ENCODE measurements at places on chromosomes 7 and 10. TPM values are rescaled to one million over a fixed set of nuclear protein-coding genes. Genes with fewer than 3 reads are reported as not detected.

GRCh38 chr10:43594944-43595589 lies 11.2 kb upstream of the ZNF485 start:
- no peaks in the 10 kb centered on the region for H3K4me1 ChIP-seq
- no peak overlapping the region for H3K4me3 ChIP-seq
- peak; percentile 40 for DNase-seq
- no peaks in the 10 kb centered on the region for H3K27me3 ChIP-seq
- H3K27ac ChIP-seq: no peak overlapping the region

DNA sequence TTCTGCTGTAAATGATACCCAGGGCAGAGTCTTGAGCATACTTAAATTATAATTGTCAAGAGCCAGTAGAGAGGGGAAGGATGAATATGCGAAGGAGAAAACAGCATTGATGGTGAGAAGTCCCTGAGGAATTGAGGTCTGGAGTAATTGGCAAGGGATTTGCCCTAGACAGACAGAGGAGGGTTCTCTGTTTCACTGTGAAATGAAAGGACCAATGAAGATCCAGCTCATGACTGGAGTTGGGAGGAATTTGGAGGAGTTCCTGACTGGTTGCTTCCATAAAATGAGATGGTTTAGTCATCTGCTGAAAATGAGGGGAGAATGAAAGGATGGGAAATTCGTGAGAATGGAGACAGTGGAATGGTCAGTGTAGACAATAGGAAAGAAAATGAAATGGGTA lies 6.8 kb downstream of the PRPF18 start:
- H3K27ac ChIP-seq: no peak overlapping the region
- H3K4me1 ChIP-seq: no peaks in the 10 kb centered on the region
- H3K27me3 ChIP-seq: no peaks in the 10 kb centered on the region
- no peaks in the 10 kb centered on the region for H3K36me3 ChIP-seq
- H3K4me3 ChIP-seq: no peak overlapping the region
- no peak for DNase-seq

Gene CCL26
- not detected for total RNA-seq

- H3K4me1 ChIP-seq: no peaks in the 10 kb centered on the region
- no peaks in the 10 kb centered on the region for H3K36me3 ChIP-seq
- no peak overlapping the region for H3K27ac ChIP-seq
These were observed 270.5 kb downstream of the POU6F2 start for GRCh38 chr7:39248041-39248691.

Gene DRGX
- total RNA-seq: not detected
